ENCODE measurements at places on chromosomes 6 and 20.

- no peak for DNase-seq
Measured at GRCh38 chr6:120451508-120451907, 882.8 kb downstream of the TBC1D32 start.

- DNase-seq = no peak
Measured at GRCh38 chr6:155004017-155004416, 8.9 kb downstream of the TIAM2 start.

GRCh38 chr6:157789861-157790260, 33.2 kb upstream of the SNX9 start:
- DNase-seq = no peak

GRCh38 chr20:17838921-17839320, 129.7 kb downstream of the SNX5 start:
- no peak for DNase-seq

GRCh38 chr6:149423964-149424440, 23.9 kb downstream of the SUMO4 start:
- DNase-seq = no peak

DNA sequence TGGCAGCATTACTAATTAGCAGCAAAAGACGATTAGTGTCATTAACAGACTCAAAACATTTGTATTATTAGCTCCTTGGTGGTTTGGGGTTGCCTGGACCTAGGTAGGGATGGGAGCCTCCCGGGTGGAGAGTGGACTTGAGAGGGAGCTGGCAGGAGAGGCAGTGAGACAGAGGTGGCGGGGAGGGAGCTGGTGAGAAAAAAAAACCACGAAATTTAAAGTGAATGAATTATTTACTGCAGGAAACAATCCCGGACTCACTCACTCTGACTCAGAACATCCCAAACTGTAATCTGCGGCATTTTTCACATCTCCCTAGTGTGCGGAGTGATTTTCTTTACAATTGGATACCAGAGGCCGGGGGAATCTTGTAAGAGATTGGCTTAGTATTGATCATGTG, 14.3 kb upstream of the CDH22 start:
- DNase-seq = no peak

Data from activated CD8-positive, alpha-beta memory T cell treated with anti-CD3 and anti-CD28 coated beads for 1 hour (primary cell).